ENCODE measurements at places on chromosomes 6 and 20.

GRCh38 chr6:30884521-30885480, 482 bp downstream of the DDR1 start:
- no peak for DNase-seq

DNA sequence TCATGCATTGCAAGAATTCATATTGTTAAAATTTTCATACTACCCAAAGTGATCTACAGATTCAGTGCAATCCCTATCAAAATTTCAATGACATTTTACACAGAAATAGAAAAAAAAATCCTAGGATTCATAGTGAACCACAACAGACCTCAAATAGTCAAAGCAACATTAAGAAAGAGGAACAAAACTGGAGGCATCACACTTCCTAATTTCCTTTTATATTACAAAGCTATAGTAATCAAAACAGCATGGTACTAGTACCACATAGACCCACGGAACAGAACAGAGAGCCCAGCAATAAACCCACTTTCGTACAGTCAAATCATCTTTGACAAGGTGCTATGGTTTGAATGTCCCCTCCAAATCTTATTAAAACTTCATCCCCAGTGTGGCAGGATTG, 39.7 kb downstream of the NTSR1 start:
- DNase-seq = no peak

GRCh38 chr20:18722371-18722770, 91.2 kb upstream of the SCP2D1 start:
- no peak for DNase-seq

- no peak for DNase-seq
Observed at GRCh38 chr6:148805777-148806176, 58.9 kb downstream of the UST start.

GRCh38 chr6:113653275-113653674, 203.9 kb upstream of the MARCKS start:
- no peak for DNase-seq

- DNase-seq = no peak
Observed at GRCh38 chr20:7113577-7114466, 346.3 kb downstream of the BMP2 start.

DNA sequence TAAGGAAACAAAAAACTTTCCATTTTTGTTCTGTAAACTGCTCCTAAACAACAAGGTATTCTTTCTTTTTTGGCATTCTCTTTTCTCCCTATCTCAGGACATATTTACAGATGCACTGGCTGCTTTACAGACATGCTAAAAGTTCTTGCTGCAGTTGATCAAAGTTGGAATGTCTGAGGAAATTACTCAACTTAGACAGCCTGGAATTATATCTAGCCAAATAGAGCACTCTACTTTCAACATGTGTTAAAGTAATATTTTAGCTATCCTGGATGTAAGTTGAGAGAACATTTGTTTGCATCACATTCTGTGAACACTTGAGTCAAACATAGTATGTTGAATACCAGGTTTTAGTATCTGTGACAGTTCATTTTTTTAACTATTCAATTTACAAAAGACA, 24.8 kb downstream of the TASP1 start:
- no peak for DNase-seq

DNA sequence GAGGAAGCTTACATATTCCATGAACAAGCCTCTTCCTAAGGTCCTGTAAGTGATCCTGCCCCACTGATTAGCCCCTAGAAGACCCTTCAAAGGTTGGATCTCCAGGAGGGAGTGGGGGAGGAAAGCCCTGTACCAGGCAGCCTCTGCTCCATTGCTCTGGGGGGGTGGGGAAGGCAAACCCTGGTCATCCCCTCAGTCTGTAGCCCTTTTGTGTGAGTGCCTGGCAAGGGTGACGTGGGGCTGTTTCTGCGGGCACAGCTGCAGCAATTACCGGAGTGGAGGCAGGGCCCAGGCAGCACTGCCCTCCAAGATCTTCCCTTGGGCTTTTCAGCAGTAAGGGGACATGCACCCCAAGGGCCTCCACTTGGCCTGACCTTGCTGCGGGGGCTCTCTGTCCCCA, at the start of gene MOG:
TSS of gene MOG (plus strand) at position 295 of the 400 bp plus-strand sequence. CDS start 118 bp downstream, outside the sequence.
- no peak for DNase-seq

GRCh38 chr6:33080127-33081089, 4.6 kb downstream of the HLA-DPB1 start:
- DNase-seq = no peak

GRCh38 chr20:16571333-16571732, 1.9 kb downstream of the KIF16B start:
- DNase-seq = no peak

GRCh38 chr6:33211136-33211535, 2.8 kb downstream of the RING1 start:
- no peak for DNase-seq
